ENCODE measurements at places on chromosomes 3 and 15.
A peak's percentile ranks its signal among the peaks of the same experiment; 100 is the strongest.

DNA sequence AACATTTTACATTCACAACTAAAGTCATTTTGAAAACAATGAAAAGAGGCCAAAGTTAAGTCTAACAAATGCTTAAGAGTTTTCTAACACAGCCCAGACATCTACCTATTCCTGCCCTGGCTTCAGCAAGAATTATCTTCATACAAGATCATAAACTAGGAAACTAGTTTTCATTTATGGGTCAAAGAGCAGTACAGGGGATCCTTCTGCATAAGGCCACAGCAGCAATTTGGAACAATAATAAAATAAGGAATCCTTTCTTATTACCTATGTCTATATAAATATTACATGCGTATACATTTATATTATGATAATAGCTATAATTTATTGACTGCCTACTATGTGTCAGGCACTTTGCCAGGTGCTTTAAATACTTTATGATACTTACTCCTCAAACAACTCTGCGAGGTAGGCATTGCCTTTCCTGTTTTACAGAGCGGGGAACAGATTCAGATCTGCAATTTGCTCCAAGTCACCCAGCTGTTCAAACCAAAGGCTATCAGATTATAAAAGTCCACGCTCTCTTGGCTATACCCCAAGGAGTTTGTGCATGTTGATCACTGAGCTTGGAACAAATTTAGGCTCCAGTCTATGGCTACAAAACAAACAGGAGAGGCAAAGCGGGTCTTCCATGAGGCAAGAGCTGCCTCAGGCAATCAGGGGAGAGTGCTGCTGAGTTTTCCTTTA is 196.4 kb downstream of the RORA start:
- DNase-seq = no peak

GRCh38 chr3:131605916-131606315 is 103.1 kb upstream of the MRPL3 start:
- no peak for DNase-seq

DNA sequence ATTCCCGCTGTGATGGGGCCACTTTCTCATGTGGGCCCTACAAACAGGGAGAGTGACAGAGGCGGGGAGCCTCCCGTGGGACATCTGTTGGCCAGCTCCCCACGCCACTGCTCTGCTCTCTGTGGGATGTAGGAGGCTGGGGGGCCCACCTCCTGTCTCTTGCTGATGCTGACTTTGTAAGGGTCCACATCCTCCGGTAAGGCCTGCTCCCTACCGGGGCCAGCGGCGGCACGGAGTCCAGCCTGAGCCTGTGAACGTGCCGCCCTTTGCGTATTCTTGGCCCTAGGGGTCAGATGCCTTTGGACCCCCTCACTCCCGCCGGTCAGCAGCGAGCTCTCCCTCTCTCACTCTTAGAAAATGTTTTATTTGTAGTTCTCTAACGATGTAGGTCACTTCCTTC is 153.2 kb downstream of the LRRC28 start:
- no peak for DNase-seq

DNA sequence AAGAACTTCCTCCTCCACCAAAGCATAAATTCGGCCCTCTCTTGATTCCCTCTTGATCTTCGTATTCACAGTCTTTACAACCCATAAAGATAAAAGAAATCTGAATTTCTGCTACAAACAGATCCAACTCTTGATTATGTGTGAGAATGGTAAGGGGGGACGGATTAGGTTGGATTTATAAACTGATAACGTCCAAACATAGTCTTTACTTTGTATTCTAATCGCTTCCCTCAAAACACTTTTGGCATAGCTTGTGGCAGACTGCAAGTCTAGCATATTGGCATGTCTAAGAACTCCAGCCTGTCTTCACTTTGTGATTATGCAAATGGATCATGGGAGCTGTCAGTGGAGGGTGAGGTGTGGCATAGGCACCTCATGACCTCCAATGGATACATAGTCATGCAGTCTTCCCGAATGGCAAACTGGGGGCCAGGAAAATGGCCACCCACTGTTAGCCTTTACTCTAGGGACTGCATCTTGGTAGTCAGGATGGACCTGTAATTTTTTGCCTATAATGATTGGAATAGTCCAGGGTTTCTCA is 24.3 kb upstream of the GPR171 start:
- DNase-seq = no peak

DNA sequence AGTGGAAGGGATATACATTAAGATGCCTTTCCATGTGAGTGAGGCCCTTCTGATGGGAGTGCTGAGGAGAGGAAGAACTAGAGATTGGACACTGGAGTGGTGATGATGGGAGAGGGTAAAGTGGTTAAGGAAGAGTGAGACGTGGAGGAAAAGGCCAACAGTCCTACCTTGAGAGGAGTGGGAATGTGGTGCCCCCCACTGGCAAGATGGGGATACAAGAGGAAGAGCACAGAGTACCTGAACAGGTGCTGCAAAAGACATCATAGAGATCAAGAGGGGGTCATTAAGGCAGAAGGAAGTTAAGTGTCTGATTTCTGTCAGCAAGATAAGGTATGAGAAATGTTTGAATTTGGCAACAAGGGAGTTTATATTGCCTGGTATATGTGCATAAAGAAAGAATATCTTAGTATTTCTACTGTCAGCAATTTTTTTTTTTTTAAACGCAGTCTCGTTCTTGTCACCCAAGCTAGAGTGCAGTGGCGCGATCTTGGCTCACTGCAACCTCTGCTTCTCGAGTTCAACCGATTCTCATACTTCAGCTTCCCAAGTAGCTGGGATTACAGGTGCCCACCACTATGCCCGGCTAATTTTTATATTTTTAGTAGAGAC is 34.0 kb downstream of the ARIH2 start:
- no peak for DNase-seq

DNA sequence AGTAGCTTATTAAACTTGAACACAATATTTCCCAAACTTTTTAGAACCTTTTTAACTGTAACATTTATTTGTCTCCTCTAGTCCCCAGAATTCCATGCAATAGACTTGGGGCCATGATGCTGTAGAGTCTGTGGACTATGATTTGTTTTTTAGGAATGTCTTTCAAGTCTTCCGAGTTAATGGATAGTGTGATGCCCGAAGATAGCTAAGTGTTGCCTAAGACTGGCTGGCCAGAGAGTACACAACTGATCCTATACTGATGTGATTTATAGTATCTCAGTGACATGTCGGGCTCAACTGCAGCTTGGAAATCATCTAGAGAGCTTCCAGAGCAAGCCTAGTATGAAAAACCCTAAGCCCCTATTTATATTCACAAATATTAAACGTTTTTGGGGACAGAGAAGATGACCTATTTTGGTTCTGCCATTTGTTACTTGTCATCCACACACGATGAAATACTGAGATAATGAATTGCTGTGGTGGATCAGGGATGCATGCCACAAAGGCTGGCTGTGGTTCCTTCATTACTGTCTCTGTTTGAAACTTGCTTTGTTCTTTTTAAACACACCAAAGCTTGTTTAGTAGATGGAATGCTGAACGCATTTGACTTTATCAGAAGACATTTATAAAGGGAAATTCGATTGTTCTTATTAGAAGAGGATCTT is 507.4 kb downstream of the TAFA4 start:
- no peak for DNase-seq

- no peak for DNase-seq
Observed at GRCh38 chr3:85161544-85161943, 202.8 kb downstream of the CADM2 start.

GRCh38 chr3:12308517-12308916 is 19.6 kb downstream of the PPARG start:
- DNase-seq = no peak

- DNase-seq = no peak
Observed at GRCh38 chr3:148466980-148467740, 230.5 kb upstream of the AGTR1 start.

DNA sequence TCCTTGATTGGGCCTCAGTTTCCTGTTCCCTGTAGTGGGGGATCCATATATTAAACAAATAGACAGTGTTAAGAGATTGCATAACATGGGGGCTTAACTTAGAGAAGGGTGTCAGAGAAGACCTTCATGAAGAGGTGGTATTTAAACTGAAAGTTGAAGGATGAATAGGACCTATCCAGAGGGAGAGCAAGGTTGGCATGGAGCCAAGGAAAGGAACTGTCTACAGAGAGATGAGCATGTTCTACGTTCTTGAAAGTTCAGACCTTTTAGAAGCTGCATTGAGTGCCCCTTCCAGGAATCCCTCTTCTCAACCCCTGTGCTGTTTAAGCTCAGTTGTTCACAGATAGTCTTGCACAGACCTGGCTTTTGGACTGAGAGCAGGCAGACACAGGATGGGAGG is 2.4 kb downstream of the HTD2 start:
- DNase-seq = no peak

GRCh38 chr3:75048650-75049049 is 434.2 kb upstream of the CNTN3 start:
- no peak for DNase-seq

GRCh38 chr3:39319249-39319648 is 10.3 kb upstream of the CCR8 start:
- no peak for DNase-seq

DNA sequence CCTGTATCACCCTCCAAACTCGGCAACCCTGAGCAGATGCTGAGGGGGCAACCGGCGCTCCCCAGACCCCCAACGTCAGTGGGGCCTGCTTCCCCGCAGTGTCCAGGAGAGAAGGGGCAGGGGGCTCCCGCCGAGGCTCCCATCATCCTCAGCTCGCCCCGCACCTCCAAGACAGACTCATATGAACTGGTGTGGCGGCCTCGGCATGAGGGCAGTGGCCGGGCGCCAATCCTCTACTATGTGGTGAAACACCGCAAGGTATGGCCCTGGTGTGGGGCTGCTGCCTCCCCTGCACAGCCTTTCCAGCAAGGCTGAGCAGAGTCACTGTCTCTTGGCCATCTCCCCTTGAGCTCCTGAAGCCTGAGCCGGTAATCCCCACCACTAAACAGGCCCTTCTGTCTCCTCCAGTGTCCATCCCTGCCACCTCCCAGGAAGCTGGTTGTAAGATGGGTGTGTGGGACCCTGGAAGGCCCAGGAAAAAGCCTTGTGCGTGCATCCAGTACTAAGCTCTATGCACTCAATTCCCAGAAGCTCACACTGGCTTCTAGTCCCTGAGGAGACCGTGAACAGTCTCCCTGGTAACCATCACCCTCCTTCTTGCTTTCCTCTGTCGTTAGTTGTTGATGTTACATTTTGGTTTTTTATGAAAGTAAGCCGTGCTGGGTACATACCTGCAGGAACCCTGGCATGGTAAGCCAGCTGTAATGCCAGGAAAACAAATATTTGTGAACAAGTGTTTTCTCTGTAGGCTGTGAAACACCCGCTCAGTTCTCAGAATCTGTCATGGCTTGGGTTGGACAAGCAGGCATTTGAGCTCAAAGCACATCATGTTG is 63.3 kb downstream of the BOC start:
- DNase-seq = no peak

- no peak for DNase-seq
Observed at GRCh38 chr15:88949734-88950400, 36.7 kb upstream of the MFGE8 start.

- no peak for DNase-seq
Observed at GRCh38 chr3:23166276-23166675, 36.9 kb upstream of the UBE2E2 start.

- DNase-seq = peak; percentile 18
Observed at GRCh38 chr3:28575100-28575745, 226.6 kb upstream of the AZI2 start.

- no peak for DNase-seq
Observed at GRCh38 chr3:9582332-9582731, 28.7 kb upstream of the LHFPL4 start.

GRCh38 chr15:66825731-66826130 is 123.7 kb downstream of the SMAD6 start:
- no peak for DNase-seq

DNA sequence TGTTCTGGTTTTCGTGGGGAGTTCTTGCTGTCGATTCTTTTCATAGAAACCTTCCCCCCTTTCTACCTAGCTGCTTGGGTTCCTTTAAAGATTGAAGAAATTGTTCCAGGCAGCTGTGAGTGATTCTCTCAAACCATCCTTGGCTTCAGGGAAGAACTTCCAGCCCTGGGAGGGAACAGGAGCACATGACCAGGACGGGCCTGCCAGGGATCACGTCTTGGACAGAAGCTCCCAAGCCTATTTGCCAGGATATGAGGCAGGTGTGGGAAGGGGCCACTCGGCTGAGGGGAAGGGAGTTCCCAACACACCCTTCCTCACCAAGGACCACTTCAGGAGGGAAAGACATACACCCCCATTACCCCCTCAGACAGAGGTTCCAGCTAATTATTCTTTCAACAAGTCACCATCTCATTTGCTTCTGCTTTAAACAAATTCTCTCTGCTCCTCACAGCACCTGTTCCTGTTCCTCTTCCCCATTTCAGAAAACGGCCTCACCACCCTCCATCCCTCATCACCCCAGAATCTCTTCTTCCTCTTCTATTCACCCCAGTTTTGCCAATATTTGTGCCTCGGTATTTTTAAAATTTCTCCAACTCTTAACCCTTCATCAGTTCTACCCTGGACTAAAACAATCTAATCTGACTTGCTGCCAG is 62.5 kb downstream of the WHAMM start:
- DNase-seq = no peak

DNA sequence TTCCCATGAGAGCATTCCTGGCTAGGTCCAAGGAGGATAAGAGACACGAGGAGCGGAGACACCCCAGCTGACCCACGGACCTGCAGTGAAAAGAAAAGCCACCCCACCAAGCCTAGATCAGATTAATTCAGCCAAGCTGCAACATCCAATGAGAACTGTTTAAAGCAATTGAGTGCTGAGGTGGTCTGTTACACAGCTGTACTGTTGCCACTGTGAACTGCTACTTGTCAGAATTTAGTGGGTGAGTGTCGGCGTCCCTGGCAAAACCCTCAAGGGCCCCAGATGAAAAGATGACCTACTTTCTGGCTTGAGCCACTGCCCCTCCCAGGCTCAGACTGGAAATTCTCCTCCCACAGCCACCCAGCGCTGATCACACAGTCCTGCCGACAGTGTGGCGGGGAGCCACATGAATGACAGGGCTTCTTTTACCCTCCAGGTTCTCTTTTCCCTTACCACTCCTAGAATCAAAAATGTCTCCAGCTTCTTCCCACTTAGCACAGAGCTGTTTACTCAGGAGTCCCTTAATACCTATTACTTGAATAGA is 26.4 kb upstream of the KBTBD12 start:
- DNase-seq = peak; percentile 26

Data from left ventricle myocardium inferior (tissue), 1 donor.